Activated CD8-positive, alpha-beta memory T cell treated with anti-CD3 and anti-CD28 coated beads, Interleukin-2, amount 50 U/mL, for 4 hours (primary cell): ENCODE measurements at places on chromosomes 7 and 10.

GRCh38 chr7:27243340-27244163 lies 950 bp downstream of the EVX1 start:
- no peak for DNase-seq

- no peak for DNase-seq
Measured at GRCh38 chr10:70805619-70806215, 10.0 kb upstream of the SGPL1 start.

GRCh38 chr7:33804140-33804660 lies 101.1 kb upstream of the BMPER start:
- no peak for DNase-seq

DNA sequence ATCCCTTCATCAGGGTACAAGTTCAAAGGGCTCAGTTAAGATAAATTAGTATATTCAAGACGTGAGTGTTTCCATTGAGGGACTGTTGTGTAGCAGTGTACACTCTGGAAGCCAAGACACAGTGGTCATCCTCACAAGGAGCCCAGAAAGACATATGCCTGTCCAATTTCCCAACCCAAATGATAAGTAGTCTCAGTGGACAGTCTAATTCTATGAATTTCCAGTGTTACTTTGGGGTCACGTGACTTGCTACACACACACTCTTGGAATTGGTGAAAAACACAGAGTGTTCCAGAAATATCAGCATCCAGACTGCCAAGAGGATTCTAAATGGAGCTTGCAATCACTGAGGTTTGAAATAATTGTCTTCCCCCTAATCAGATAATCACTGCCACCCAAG lies 365.1 kb downstream of the WDR11 start:
- no peak for DNase-seq

GRCh38 chr10:14826076-14826829 lies 11.6 kb downstream of the CDNF start:
- DNase-seq = no peak

GRCh38 chr7:20165146-20165510 lies 52.1 kb downstream of the MACC1 start:
- no peak for DNase-seq

GRCh38 chr10:104329735-104330134 lies 8.5 kb downstream of the ITPRIP start:
- no peak for DNase-seq

DNA sequence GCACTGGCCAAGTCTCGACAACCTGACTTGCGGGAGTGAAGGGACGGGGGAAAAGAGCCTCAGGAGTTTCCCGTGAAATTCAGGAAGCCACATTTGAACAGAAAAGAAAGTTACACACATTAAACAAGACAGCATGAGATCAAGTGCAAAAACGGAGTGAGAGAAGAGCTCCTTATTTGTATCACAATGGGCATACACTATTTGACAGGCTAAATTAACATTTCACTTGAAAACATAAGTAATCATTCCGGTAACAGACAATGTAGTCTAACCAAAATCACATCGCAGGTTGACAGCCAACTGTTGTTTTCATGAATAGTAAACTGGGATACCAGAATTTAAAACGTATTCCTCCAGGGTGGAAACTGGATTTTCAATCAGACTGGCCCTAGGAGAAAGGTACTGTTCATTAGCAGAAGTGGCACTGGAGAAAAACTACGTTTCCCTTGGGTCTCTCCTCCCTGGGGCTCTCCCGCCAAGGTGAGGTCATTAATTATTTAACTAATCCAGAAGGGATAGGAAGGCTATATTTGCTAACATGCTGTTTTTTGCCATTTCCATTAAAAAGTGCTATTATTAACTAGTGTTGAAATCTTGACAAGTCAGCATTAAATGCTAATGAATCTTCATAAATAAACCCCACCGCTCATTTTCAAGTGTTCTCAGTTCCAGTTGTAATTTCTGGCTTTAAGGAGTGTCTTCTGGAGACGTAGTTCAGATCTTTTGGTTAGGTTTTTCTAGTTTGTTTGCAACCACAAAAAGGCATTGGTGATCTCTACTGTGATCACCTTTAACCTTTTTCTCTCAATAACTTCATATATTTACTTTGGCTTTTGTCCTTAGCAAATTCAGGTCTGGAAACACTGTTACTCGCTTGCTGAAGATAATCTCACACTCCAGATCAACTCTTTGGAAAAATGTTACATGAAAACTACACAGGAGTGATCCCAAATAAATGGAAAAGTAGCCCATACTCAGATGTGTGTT lies 25.1 kb downstream of the RHEB start:
- DNase-seq = no peak

GRCh38 chr7:64642046-64642445 lies 23.9 kb upstream of the ZNF107 start:
- no peak for DNase-seq

GRCh38 chr7:136555933-136556332 lies 312.5 kb upstream of the CHRM2 start:
- no peak for DNase-seq

- peak; percentile 28 for DNase-seq
Measured at GRCh38 chr7:105581066-105581811, at the start of gene EFCAB10. Gene EFCAB10, minus strand, starts transcription at chr7:105581493. Its CDS starts 30 bp downstream, at chr7:105581463.

- no peak for DNase-seq
Measured at GRCh38 chr7:155489862-155490696, 32.1 kb downstream of the EN2 start.

DNA sequence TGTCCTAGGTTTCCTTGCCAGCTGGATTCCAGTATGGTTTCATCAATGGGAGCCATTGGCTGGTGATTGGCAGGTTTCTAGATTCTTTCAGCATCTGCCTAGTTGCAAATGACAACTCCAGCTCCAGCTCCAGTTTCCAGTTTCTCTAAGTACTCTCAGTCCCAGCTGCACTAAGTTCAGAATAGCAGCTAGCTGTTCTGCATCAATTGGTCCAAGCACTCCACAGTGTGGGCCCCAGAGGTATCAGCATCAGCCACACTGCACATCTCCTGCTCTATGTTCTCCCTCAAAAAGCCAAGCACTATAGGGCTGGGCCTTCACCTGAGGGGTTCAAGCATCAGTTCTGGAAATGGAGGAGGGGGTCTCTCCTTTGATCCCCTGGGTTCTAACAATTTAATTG lies 143.4 kb downstream of the VPS50 start:
- no peak for DNase-seq

DNA sequence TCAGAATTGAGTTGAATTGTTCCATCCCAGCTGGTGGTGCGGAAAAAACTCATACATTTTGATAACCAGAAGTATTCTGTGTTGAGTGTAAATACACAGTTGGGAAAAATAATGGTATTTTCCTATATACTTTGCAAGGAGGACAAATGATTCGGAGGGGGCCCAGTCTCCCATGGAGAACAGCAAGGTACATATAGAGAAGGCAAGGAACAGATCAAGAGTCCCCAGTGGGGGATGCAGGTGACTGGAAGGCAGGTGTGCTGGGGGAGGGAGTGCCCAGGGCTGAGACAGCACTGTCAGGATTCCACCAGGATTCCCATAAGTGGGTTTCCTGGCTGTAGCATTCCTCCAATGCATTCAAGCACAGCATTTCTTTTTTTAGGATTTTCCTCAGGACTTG lies 10.8 kb upstream of the ADCY1 start:
- no peak for DNase-seq

- no peak for DNase-seq
Measured at GRCh38 chr10:68103901-68104300, 5.4 kb upstream of the MYPN start.

GRCh38 chr7:130141161-130141883 lies 63.9 kb downstream of the TMEM209 start:
- peak; percentile 37 for DNase-seq

DNA sequence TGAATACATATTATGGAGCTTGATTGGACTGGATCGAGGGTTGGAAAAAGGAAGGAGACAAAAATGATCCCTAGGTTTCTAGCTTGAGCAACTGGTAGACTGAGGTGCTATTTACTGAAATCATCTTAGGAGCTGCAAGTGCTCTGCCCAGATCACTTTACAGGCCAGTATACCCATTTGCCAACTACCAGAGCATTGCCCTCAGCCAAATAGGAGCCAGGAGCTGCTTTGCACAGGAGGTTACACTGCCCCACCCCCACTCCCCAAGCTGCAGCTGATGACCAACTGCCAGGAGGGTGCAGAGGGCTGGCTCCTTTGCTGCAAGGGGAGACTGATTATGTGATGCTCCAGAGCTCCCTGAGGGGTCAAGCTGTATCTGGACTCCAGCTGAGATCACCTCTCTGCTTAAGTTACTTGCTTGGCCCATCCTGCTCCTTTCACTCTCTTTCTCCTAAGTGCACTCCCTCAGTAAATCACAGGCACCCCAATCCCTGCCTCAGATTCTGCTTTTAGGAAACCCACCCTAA lies 275.4 kb downstream of the ZEB1 start:
- no peak for DNase-seq

DNA sequence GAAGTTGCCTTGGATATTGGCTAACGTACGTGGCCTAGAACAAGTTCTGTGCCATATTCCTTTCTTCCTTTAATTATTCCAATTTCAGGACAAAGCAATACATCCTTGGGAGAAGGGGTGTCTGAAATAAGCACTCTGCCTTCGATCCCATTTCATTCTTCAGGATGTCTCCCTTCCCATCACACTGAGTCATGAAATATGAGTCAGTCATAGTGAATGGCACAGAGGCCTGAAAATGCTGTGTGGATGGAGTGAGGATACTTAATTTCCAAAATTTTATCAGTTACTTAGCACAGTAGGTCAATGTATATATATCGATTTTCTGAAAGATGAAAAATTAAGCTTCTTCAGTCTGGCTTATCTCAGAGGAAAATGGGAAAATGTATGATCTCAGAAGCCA lies 19.5 kb downstream of the EVX1 start:
- DNase-seq = no peak

DNA sequence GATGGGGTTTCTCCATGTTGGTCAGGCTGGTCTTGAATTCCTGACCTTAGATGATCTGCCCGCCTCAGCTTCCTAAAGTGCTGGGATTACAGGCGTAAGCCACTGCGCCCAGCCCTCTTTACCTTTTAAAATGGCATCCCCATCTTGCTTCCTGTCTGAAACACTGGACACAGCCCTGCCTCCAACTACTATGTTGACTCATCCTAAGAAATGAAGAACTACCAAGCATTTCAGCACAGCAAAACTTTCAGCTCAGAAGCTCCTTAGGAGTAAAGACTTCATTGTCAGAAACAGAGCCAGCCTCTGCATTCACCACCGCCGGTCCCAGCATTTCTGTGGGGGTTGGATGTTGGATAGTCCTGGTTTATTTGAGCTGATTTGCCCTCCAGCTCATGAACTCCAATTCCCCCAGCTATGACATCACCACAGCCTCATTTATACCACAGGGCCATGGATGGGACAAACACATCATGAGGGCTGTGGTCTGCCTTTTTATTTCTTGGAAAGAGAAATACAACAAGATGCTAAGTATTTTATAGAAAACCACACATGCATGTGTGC lies 123.5 kb downstream of the ADCY1 start:
- no peak for DNase-seq

DNA sequence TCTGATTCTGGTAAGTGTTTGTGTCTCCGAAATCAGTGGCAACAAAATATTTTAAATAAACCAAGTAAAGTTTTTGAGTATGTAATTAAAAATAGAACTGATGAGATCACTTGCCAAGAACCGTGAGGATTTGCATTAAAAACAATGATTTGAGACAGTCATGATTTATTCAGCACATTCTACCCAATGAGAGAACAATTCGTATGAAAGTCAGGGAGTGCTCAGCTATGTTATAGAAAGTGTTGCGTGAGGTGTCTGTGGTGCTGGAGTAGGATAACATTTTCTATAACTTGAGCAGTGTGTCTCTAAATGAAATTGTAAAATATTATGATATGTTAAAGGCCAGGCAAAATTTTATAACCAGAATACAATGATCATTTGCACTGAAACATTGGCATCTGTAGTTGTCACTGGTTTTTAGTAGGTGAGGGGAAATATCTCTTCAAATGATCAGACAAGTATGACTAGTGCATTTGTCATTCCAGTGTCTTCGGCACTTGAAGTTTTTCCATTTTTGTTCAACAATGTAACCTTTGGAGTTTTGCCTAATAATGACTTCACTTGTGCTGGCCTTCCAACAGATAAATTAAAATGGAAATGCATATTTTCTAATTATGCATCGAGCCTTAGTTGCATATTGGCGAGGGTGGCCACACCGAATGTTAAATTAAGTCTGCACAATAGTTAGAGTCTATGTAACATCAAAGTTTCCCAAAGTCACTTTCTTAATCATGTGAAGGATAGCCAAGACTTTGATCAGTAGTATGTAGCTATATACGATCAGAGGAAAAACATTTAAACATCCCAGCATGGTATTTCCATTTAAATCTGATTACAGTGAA lies 335.9 kb downstream of the GFRA1 start:
- DNase-seq = no peak

- no peak for DNase-seq
Measured at GRCh38 chr7:132882714-132883428, 199.0 kb downstream of the CHCHD3 start.

GRCh38 chr10:103246324-103246723 lies 637 bp downstream of the RPEL1 start:
- no peak for DNase-seq
